ENCODE measurements at places on chromosomes 12 and 14.

- peak; percentile 72 for DNase-seq
These were observed 98.1 kb downstream of the DDHD1 start for GRCh38 chr14:53055003-53055402.

GRCh38 chr12:116200812-116201211 lies 76.7 kb downstream of the MED13L start:
- peak; percentile 56 for DNase-seq

DNA sequence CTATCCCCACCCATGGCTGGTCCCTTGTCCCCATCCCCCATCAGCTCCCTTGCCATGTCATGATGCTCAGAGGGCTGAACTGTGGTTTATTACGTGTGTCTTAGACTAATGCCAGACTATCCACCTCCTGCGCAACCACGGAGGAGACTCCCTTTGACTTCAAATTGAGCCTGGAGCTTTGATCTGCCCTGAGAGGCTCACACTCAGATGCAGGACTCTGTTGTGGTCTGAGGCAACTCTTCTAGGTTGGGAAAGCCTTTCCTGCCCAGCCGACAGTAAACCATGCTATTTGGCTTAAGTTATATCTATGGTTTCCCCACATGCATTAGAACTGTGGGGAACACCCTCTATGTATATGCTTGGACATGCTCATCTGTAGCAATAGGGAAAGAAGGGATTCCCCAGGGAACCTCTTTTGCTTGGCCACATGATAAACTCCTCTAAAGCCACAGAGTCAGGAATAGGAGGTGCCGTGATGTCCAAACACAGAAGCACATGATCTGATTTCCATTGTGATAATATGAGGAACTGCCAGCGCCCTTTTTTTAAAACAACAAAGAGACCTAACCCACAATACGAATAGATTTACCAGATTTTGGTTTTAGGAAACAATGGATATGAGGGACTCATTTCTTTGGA lies 11.1 kb upstream of the LGALS3 start:
- DNase-seq: peak; percentile 66

DNA sequence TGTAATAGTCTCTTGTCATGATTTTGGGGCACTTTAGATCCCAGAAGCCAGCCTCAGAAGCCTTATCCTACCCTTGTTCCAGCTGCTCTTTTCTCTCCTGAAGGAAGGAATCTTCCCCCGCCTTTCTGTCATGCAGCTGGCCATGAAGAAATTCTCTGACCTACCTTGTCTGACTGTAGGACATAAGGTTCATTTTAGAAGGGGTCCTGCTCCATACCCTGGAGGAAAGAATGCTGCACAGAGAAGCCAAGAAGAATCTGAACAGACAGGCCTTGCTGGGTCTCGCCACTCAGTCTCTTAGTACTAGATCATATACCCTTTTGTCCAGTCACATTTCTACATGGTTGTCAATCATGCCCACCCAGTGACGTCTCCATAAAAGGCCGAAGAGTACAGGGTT lies 6.2 kb upstream of the TMCC3 start:
- no peak for DNase-seq

DNA sequence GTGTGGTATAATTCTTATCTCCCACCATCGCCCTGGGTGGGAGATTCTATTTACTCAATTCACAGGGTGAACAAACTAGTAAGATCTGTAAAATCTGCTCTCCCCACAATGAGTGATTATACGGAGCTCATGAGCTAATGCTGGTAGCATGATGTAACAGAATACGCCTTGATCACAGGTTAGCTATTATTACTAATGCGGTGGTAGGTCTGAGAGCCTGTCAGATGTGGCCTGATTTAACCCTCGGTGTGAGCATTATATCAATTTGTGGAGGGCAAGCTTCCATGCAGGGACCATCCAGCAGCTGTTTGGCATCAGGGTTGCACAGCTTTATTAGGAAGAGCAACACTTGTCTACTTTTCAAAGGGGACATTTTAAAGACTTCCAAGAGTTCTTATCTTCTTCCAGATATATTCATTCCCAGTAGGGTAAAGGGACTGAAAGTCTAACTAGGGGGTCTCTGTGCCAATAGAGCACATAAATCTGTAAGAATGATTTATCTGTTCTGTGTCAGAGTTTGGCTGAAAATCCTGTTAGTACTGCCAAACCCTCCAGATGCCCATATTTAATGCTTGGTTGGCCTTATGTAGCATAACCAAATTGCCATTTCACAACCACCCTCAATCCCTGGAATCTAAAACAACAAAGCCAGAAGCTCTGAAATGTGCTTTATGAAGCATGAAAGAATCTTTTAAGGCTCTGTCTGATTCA lies 18.7 kb downstream of the TSHR start:
- no peak for DNase-seq

DNA sequence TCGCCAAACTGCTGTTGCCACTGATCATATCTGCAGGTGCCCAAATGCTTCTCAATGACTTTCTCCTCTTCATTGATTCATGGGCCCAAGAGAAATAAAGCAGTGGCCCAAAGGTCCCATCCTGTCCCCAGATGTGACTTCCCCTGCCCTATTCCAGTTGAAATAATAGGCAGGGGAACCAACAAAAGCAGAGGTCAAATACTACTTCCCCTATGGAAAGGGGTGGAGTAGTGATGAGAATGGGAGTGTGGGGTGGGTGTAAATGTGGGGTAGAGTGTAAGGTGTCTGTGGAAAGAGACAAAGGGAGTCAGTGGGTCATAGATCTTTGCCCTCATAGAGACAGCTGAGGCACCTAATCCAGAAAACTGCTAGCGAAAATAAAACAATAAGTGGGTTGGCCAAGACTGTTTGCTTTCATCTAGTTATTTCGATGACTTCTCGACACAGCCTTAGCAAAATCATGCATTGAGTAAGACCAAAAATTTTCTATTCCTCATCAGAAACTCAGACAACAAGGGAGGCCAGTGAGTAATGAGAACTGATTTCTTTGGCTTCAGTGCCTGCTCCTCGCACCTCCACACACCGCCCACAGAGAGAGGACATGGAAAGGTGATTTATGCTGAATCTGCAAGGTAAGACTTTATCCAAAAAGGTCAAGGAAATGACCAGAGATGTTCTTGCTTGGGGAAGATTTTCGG lies 10.9 kb upstream of the IL22 start:
- no peak for DNase-seq

GRCh38 chr14:20434701-20435581 lies 1.0 kb downstream of the KLHL33 start:
- DNase-seq: no peak

DNA sequence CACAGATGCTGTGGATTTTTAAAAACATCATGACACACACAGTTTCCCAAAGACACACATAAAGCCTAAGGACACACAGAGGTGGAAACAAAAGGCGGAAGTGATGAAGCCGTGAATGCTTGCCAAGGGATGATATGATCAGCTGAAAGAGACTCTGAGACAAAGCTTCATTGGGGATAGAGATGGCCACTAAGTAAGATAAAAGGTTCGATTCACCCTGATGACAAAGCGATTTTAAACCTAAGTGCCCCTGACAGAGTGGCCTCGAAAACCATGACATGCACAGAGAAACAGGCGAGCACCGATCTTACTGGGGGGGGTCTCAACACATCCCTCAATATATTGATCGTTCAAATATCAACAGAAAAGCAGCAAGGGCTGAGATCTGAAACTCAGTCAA lies 20.3 kb upstream of the EIF5 start:
- peak; percentile 40 for DNase-seq

GRCh38 chr12:53053218-53054111 lies 3.6 kb downstream of the TNS2 start:
- peak; percentile 54 for DNase-seq

- no peak for DNase-seq
These were observed 1.1 kb downstream of the HDAC7 start for GRCh38 chr12:47818467-47819137.

GRCh38 chr12:118061873-118062843 lies 1.2 kb upstream of the WSB2 start:
- peak; percentile 27 for DNase-seq

DNA sequence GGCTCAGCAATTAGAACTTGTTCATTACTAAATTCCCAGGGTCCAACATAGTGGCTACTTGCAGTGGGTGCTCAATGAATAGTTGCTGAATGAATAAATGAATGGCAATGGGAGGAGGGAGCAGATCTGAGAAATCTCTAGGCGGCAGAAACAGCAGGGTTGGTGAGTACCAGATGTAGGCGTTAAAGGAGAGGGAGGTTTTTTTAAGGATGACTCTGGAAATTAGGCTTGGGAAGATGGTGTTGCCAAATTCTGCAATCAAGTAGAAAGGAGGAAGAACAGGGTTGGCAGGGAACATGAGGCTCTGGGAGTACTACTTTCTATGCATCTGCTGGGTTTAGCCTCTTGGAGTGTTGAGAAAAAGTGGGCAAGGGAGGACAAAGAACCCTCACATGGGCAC lies 207.1 kb downstream of the APAF1 start:
- DNase-seq: no peak

- DNase-seq: peak; percentile 14
These were observed 367 bp upstream of the FRS2 start for GRCh38 chr12:69469854-69470188.

DNA sequence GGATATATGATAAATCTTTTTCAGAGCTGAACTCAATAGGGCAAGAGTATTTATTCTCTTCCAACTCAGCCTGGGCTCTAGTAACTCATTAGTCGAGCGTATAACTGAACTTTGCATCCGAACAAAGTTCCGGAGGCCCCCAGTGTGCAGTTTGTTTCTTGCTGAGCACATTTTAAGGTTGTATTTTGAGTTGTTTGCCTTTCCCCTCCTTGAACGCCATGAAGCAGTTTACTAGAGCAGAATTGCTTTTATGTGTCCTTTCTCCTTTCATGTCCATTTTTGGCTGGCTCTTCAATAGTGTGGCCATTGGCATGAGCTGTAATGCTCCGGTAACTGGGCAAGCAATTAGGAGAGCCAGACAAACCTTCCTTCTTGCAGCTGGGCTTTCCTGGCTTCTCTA lies 105.3 kb downstream of the WIF1 start:
- no peak for DNase-seq

DNA sequence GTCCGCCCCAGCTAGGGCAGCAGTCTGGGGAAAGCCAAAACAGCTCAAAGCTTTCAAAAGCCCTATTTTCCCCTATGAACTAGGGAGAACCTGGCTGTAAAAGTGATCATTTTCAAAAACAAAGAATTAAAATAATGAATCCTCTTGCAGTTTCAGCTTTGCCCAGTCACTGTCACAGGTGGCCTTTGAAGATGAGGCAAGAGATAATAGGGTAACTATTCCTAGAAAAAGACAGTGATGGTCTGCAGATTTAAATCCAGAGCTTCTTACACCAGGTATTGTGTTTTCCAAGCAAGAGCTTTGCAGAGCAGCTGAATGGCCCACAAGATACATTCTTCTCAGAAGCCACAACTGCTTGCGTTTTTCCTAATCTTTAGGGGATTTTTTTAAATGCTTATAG lies 80.2 kb upstream of the NUDT4 start:
- DNase-seq: no peak

DNA sequence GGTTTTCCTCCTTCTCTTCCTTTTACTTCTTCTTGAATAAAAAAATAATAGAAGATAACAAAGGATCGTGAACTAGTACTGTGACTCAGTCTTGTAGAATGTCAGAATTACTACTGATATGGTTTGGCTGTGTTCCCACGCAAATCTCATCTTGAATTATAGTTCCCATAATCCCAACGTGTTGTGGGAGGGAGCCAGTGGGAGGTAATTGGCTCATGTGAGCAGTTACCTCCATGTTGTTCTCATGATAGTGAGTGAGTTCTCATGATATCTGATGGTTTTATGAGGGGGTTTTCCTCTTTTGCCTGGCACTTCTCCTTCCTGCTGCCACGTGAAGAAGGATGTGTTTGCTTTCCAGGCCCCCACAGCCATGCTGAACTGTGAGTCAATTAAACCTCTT lies 549.6 kb downstream of the DIO2 start:
- DNase-seq: no peak

DNA sequence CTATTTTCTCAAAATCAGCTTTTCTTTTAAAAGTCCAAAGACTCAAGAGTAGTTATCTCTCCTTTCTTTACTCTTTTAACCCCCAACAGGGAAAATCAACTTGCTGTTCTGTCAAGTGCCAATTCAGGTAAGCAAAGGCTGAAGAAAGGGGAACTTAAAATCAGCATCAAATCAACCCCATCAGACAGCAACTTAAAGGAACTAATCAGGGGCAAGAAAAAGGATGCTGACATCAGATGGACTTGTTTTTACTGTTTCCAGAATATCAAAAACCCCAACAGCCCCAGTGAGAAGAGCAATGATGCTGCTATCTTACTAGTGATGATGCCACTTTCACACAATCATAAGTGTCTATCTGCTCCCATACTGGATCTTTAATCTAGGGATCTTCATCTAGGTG lies 3.4 kb downstream of the BAZ2A start:
- DNase-seq: no peak

- no peak for DNase-seq
These were observed 14.9 kb upstream of the NFKBIA start for GRCh38 chr14:35419429-35419841.

DNA sequence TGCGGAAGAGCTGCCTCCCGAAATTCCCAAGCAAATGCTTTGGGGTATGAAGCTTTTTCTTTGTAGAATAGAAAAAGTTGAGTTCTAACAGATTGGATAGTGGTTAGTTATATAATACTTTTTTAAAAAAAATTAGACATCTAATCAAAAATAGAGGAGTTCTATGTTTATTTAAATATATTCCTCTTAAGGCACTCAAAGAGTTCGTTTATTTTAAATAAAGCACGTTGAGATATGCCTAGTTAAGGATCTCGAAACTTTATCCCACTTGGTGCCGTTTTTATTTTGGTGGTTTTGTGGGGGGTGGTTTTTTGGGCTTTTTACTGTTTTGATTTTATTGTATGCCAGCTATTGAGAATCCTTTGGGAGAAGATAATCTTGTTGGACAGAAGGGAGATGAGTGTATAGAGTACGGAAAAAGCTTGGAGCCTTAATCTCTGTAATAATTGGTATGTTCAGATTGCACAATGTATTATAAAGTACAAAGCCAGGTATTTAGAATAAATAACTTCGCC lies 10.7 kb upstream of the SNAPC1 start:
- DNase-seq: no peak

DNA sequence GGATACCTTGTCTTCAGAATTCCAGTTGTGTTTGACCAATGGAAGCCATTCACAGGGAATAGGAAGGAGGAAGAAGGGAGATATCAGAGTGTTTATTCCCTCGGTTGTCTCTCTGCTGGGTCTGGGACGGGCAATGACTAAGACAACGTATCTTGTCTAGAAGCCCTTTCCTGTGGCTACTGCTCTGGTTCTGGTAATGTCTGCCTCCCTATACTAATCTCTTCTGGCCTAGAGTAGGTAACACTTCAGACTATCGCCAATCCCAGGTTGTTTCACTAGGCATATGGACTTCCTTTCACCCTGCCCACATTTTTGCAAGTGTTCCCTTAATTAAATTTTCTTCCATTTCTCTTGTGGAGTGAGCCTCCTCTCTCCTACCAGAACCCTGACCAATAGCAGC lies 687.7 kb upstream of the TBX3 start:
- no peak for DNase-seq

DNA sequence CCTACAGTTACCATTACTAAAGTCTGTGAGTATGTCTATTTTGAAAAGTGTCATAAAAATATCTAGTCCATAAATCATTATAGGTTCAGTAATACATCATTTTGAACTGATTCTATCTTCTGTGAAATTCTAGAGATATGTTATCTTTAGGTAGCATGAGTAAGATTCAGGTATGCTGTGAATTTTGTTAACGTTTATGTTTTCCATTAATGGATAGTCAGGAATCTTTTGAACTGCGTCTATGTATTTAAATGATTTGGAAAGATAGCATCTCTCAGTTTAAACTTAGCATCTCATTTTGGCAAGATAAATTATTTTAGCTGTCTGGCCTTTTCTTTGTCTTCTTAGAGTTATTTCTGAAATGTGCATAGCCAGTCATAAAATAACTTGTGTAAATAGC lies 8.3 kb downstream of the ALG10B start:
- no peak for DNase-seq

- no peak for DNase-seq
These were observed 10.2 kb upstream of the C12orf43 start for GRCh38 chr12:121026274-121027045.
